ENCODE measurements at places on chromosomes 7 and 10.

GRCh38 chr7:147363101-147363500 is 1227.5 kb upstream of the C7orf33 start:
- no peak for DNase-seq

GRCh38 chr7:14065286-14065685 is 75.8 kb upstream of the ETV1 start:
- DNase-seq = no peak

- no peak for DNase-seq
Observed at GRCh38 chr10:74753442-74754211, 72.8 kb upstream of the KAT6B start.

- no peak for DNase-seq
Observed at GRCh38 chr10:90777621-90778020, 80.2 kb downstream of the HTR7 start.

GRCh38 chr7:130912082-130912861 is 178.3 kb upstream of the KLF14 start:
- no peak for DNase-seq

- peak; percentile 56 for DNase-seq
Observed at GRCh38 chr10:50497758-50498157, 126.0 kb downstream of the SGMS1 start.

GRCh38 chr10:87696922-87697745 is 37.5 kb downstream of the PAPSS2 start:
- no peak for DNase-seq

DNA sequence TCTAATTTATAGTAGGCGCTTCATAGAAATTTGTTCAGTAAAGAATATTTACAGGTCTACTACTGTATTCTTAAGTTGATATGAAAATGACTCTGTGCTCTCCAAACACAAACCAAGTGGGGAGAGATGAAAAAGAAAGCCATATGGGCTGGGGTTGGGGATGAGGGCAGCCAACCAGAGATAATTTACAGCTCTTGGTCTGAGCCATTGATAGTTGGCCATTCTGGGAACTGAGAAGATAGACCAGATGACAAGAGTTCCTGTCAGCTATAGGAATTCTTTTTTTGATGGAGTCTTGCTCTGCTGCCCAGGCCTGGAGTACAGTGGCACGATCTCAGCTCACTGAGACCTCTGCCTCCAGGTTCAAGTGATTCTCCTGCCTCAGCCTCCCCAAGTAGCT is 57.4 kb downstream of the LAMB4 start:
- no peak for DNase-seq

DNA sequence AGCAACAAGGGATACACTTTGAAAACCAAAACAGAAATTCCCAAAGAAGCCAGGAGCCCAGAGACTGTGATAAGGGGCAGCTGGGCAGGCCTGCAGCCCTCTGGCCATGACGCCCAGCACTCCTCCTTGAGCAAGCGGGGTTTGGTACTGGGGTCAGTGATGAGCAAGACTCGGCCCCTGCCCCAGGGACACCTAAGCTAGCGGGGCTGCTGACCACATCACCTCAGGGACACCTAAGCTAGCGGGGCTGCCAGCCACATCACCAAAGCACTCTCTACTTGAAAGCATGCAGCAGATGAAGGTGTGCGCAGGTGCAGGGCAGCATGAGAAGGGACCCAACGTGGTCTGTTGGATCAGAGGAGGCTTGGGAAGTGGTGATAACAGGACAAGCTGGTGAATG is 108.0 kb upstream of the PPP2R2D start:
- DNase-seq = no peak

DNA sequence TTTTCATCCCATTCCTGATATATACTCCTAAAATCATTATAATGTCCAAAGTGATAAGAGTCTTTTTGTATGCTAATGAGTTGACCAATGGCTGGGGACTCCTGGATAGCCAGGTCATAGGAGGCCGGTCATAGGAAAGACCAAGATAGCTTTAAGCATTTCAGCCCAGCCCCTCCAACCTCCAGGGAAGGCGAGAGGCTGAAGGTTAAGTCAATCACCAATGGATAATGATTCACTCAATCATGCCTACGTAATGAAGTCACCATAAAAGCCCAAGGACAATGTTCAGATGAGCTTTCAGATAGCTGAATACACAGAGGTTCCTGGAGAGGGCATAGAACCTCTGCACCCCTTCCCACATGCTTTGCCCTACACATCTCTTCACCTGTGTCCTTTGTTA is 75.7 kb downstream of the VWDE start:
- no peak for DNase-seq
